Mesothelial cell of epicardium (in vitro differentiated cells): ENCODE measurements at places on chromosomes 5 and 9. TPM values are rescaled to one million over a fixed set of nuclear protein-coding genes. Genes with fewer than 3 reads are reported as not detected.

GRCh38 chr9:136277746-136278145 is 26.1 kb downstream of the CCDC187 start:
- H3K27me3 ChIP-seq = peaks cover 41% of the 10 kb centered on the region
- no peak overlapping the region for H3K27ac ChIP-seq
- no peaks in the 10 kb centered on the region for H3K4me1 ChIP-seq
- no peak for DNase-seq
- no peak overlapping the region for H3K4me3 ChIP-seq
- H3K36me3 ChIP-seq = no peaks in the 10 kb centered on the region

- peaks cover 32% of the 10 kb centered on the region for H3K36me3 ChIP-seq
- H3K27ac ChIP-seq = no peak overlapping the region
- no peak for DNase-seq
- no peak overlapping the region for H3K4me3 ChIP-seq
- H3K4me1 ChIP-seq = peaks cover 18% of the 10 kb centered on the region
Observed at GRCh38 chr9:129906298-129906697, 71.0 kb downstream of the USP20 start.

DNA sequence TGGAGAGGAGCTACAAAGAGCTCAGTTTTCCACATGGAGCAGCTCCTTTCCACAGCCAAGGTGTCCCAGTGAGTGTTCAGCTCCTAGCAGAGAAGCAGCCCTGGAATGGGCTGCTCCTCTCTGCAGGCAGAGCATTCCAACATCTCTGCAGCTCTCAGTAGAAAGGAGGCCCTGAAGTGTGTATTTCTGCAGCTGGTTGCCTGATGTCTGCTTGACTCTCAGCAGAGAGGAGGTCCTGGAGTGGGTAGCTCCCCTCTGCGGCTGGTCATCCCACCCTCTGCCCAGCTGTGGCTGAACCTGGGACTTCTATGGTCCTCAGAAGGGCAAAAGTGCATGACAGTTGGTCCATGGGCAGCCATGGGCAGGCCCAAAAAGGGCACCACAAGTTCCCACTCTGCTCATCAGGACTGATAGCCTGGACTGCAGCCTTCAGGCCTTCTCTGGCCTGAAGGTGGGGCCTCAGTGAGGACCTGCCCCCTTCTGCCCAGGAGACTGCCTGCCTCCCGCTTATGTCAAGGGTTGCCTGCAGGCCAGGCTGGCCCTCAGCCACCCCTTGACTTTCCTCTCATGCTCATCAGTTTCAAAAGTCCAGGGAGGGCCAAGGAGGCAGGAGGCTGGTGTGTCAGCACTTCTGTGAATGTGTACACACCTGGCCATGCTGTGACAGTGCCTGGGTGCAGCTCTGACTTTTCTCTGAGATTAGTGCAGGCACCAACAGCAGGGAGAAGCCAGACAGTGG is 605.9 kb upstream of the FAM174A start:
- H3K27ac ChIP-seq = no peak overlapping the region
- H3K4me1 ChIP-seq = no peaks in the 10 kb centered on the region
- no peaks in the 10 kb centered on the region for H3K27me3 ChIP-seq

The CEP78 gene
- total RNA-seq = 39.3 to 40.9 TPM (median 39.7 TPM) in 3 replicates

The CRB2 gene
- 35.1 to 43.0 TPM (median 41.0 TPM) in 3 replicates for total RNA-seq

The SV2C gene
- total RNA-seq = 0.02 to 0.18 TPM (median 0.05 TPM) in 3 replicates
